ENCODE measurements at places on chromosomes 7 and 10.
A peak's percentile ranks its signal among the peaks of the same experiment; 100 is the strongest.

DNA sequence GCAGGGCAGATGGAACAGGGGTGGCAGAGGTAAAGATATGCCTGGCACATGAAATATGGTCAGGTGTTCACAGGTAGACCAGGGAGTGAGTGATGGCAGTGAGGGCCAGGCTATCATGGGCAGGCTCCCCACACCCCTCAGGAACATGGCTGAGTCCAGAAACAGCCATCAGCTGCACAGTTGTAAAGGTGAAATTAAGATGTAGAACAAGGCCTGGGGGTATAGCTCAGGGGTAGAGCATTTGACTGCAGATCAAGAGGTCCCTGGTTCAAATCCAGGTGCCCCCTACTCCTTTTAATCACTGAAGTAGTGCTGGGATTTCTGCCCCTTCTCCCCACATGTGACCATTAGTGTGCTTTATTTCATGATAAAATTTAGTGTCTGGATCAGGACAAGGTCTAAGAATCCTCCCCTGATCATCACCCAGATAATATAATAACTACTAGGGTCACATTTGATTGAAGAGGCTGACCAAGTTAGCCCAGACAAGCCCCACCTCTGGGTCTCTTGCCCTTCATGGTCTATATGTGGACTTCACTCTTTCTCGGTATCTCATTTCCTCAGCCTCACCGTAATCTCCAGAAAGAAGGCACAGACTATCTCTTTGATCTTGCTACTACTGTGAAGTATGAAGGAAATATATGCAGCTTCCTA, 69.0 kb downstream of the ZNF783 start:
- DNase-seq: no peak

DNA sequence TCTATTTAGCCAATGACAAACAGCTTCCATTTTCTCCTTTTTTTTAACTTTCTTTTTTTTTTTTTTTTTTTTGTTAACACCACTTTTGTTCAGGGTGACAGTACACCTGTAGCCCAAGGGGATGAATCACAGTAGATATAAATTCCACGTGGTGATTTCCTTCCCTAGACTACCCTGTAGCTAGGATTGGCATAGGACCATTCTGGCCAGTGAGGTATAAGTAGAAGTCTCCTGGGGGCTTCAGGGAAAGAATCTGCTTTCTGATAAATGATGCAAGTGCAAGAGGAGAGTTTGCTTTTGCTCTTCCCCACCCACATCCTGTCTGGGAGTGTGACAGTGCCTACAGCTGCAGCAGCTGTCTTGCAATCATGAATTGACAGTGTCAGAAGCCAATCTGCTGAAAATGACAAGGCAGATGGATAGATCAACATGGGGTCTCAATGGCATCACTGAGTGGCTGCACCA, 63.2 kb upstream of the TOMM7 start:
- peak; percentile 70 for DNase-seq

DNA sequence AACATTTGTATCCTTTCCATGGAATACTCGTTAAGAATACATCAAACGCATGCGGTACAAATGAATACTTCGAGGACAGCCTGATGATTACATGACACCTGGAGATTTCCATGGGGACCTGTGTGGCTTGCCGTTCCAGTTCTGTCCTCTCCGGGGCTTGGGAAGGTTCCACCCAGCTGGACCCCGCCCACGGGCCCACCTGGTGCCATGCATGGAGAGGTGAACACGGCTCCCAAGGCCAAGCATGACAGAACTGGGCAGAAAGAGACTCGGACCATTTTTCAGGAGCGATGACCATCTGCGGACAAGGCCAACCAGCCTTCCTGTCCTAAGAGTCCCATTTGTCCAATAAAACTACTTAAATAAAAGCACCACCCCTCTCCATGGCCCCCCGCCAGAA, 80.1 kb downstream of the TEX36 start:
- DNase-seq: no peak

DNA sequence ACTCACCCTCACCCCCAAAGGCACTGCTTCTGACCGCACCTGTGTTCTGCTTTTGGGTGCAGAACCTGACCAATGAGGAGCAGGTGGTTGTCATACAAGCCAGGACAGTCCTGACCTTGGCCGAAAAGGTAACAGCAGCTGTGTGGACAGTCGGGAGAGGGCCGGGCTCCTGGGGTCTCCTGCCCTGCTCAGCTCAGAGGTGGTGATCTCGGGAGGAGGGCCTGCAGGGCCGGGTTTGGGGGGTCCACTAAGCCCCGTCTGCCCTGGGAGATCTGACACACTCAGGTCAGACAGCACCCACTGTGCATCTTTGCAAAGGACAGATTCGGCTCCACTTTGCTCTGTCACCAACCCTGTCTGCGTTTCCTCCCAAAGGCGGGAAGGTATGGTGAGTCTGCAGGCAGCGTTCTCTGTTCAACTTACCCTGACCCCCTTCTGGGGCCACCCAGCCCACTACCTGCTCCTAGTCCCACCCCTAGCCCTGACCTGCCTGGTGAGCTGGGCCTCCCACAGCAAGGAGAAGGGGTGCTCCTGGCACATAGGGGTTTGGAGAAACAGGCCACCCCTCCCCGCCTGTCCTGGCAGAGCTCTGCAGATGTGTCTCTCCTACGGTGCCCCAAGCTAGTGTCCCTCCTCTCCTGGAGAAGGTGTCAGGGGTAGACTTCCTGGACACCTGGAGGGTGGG, 33.7 kb upstream of the DPYSL4 start:
- DNase-seq: no peak

GRCh38 chr10:70052462-70053217, at the start of gene MACROH2A2:
MACROH2A2 (plus strand) TSS chr10:70052846; CDS start chr10:70075659, 22,813 bp downstream.
- DNase-seq: peak; percentile 14

DNA sequence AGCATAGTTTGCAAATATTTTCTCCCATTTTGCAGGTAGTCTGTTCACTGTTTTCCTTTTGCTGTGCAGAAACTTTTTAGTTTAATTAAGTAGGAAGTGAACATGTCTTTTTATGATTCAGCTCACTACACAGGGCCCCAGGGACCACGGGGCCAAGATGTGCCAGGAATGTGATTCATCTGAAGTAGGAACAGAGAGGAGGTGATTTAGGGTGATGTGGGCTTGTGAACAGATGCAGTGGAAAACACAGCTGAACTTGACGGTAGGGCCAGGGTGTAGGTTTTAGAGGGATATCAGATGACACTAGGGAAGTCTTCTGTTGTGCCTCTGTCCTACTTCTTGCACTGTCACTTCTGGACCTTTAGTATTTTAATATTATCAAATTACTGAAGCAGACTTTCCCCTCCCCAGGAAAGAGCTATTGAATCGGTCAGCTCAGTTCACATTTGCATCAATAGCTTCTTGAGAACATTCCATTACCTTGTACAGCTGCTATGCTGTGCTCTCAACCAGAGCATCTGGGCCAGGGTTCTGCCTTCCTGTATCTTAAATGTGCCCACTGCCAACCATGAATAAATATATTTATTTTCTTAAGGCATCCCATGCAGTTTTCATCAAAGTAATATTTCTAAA, 96.9 kb downstream of the OSBPL3 start:
- DNase-seq: no peak

DNA sequence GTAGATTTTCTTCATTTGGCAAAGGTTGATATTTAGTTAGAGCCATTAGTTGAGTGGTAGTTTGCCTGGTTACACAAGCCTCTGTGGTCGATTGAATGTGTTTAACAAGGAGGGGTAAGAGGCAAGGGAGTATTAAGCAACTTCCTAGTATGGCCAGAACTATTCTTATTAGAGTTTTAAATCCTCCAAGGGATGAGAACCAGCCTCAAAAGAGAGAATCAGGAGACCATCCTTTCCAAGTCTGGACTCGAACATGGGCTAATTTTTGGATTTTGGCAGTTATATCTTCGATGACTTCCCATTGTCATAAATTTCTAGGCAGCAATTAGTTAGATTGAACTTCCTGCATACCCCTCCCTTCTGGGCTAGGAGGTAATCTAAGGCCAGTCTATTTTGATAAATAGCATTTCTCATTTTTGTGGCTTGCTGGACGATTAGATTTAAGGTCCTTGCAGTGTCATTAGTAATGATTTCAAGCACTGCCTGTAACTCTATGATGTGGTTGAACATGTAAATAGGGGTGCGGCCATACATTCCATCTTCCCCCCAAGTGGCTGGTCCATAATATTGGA, 219.5 kb upstream of the KCND2 start:
- no peak for DNase-seq

DNA sequence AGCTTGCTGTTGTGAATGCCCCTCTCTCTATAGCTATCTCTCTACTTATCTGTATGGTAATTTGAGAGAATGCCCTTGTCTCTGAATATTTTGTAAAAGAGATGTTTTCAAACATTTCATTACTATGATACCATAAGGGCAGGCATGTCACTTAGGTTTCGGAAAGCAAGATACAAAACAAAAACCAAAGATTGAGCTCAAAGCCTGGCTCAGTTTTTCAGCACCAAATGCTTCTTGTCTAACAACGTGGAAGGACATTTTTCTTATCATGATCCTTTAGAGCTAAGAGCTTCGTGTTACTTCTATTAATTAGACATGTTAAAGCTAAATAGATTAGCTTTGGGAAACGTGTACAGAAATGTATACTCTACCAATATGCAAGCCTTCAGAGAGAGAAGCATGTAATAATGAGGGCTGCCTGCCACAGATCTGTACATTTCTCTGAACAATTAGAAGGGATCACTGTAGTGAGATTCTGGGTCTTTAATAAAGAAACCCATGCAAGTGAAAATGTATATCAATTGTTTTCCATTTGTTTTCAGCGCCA, 148.9 kb downstream of the ARID5B start:
- no peak for DNase-seq

DNA sequence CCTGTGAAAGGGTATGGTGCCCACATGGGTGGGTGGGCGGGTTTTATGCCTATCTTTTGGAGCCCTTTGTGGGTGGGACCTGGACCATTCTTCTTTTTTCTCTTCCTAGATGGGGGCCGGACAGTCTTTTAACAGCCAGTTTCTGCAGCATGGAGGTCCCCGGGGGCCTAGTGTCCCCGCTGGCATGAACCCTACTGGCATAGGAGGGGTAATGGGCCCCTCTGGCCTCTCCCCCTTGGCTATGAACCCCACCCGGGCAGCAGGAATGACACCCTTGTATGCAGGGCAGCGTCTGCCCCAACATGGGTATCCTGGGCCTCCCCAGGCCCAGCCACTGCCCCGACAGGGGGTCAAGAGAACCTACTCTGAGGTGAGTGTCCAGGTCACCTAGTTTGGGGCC, 9.1 kb downstream of the ZMIZ2 start:
- no peak for DNase-seq

Measured in activated naive CD4-positive, alpha-beta T cell treated with anti-CD3 and anti-CD28 coated beads, Interleukin-2, amount 50 U/mL, for 16 hours (primary cell).